ENCODE measurements at places on chromosomes 5 and 9. TPM values are rescaled to one million over a fixed set of nuclear protein-coding genes. Genes with fewer than 3 reads are reported as not detected.

GRCh38 chr5:62306896-62307689, 1.1 kb downstream of the KIF2A start:
- peak; percentile 23 for DNase-seq

DNA sequence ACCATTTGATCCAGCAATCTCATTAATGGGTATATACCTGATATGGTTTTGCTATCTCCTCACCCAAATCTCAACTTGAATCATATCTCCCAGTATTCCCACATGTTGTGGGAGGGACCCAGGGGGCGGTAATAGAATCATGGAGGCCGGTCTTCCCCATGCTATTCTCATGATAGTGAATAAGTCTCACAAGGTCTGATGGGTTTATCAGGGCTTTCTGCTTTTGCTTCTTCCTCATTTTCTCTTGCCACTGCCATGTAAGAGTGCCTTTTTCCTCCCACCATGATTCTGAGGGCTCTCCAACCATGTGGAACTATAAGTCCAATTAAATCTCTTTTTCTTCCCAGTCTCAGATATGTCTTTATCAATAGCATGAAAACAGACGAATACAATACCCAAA, 74.5 kb upstream of the APC start:
- DNase-seq, result no peak

- DNase-seq, result no peak
These were observed 487.9 kb downstream of the ARHGEF28 start for GRCh38 chr5:74113927-74114326.

EGR1 gene
- 7.8 TPM for total RNA-seq

DNA sequence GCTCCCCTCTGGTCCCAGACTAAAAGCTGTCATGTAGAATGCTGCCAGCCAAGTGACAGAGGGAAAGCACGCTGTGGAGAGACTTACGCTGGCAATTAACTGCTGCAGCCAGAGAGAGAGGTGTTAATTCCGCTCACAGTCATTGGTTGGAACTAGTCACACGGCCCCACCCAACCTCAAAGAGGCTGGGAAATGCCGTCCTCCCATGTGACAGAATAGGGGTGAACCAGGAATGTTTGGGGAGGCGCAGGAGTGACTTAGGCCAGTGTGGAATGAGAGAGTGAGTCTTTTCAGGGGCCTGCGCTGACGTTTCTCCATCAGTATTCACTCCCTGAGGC, 87.6 kb downstream of the AMBP start:
- no peak for DNase-seq

- no peak for DNase-seq
These were observed 385.7 kb downstream of the BNC2 start for GRCh38 chr9:16484744-16485143.

TRPM6 gene
- 0.30 TPM for total RNA-seq

DNA sequence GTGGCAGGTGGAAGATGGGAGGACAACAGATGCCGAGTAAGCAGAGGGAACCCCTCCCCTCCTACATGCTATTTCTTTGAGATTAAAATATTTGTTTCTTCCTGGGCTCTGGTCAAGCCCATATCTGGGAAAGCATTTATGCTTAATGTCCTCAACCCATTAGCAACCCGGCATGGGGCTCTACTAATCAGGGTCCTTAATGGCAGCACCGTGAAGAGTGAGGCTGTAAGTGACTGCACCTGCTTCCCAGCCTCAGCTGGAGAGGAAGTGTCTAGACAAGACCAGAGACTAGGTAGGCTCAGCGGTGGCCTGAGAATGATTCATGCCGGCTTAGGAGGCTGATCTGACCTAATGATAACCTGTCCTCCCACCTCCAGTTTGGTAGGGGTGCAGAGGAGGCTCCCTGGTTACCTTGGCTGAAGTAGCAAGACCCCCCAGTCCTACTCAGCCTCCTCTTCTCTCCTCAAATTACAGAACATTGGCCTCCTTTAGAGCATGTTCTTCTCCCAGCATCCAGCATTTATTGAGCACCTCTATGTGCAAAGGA, 61.3 kb upstream of the HSPA9 start:
- DNase-seq, result no peak

DNA sequence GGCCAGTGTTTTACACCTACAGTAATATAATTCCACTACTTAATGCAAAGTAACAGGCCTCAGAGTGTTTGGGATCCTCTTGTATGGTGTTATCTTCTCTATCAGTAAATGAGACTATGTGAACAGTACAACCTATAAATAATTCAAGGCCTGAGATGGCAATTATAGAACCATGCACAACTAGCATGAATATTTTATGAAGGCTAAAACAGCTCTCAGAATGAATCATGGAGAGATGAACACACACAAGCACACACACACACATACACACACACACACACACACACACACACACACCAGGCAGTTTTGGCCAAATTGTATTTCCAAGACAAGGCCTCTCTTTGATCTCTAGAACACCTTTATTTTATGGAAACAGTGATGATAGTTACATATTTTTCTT, 224.9 kb downstream of the EBF1 start:
- DNase-seq, result no peak

- DNase-seq, result no peak
These were observed 141.4 kb downstream of the MED10 start for GRCh38 chr5:6236858-6237481.

PTGS1 gene
- total RNA-seq, result 6.7 TPM

- no peak for DNase-seq
These were observed 268.3 kb downstream of the GADD45G start for GRCh38 chr9:89872913-89873707.

BASP1 gene
- total RNA-seq, result 3.7 TPM

TERT gene
- not detected for total RNA-seq

DNA sequence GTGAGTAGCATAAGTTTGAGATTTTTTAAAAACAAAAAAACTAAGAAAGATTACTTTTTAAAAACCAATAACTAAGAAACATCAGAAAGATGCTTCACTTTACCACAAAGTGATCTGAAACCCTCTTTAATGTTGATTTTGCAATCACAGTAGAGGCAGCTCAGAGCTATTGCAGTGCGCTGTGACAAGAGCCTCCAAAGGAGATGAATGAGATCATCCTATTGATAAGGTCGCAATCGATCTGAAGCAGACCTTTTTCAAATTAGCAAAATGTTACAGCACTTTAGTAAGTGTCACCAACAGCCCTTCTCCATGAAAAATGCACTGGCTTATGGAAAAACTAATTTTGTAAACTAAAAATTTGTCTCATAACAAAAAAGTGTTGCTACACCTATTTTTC, 284.6 kb upstream of the EFNA5 start:
- no peak for DNase-seq

GRCh38 chr9:29389421-29389820, 1816.1 kb upstream of the C9orf72 start:
- no peak for DNase-seq

- DNase-seq, result no peak
These were observed 33.1 kb upstream of the HTR4 start for GRCh38 chr5:148687427-148687826.

DNA sequence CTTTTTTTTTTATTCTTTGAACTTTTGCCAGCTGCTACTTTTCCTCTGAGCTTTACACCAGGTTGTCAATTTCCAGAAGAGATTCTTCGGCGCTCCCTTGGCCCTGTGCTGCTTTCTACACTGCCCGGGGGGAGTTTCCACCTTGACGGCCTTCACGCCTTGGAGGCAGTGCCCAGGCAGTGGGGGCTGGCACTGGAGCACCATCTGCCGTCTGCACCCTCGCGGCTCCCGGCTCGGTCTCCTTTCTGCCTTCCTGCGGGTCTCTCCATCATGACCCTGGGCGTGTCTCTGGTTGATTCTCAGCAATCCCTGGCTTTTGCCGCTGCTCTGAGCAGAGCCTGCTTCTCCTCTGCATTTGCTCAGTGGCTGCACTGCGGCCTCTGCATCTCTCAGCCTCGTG, 2.9 kb downstream of the SLC6A18 start:
- no peak for DNase-seq
